ENCODE measurements at places on chromosomes 1 and 21. TPM values are rescaled to one million over a fixed set of nuclear protein-coding genes. Genes with fewer than 3 reads are reported as not detected.

GRCh38 chr1:114299331-114299975 lies 145.8 kb upstream of the SYT6 start:
- DNase-seq = no peak

SPATA45 gene
- total RNA-seq = 0.60 TPM

- DNase-seq = no peak
Observed at GRCh38 chr1:224880593-224881307, 48.7 kb upstream of the DNAH14 start.

GPR3 gene
- total RNA-seq = 0.09 TPM

DENND2D gene
- total RNA-seq = 42.8 TPM

STIL gene
- total RNA-seq = 2.7 TPM

GRCh38 chr21:15414057-15414456 lies 315.7 kb upstream of the USP25 start:
- no peak for DNase-seq

SPATA46 gene
- not detected for total RNA-seq

DNA sequence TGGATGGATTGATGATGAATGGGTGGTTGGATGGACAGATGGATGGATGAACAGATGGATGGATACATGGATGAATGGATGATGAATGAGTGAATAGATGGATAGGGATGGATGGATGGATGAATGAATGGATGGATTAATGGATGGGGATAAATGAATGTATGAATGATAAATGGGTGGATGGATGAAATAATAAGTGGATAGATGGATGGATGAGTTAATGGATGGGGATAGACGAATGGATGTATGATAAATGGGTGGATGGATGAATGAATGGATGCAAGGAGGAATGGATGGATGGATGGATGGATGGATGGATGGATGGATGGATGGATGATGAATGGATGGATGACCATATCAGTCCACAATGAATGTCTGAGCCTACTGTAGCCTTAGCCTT lies 381.9 kb downstream of the SETD4 start:
- DNase-seq = no peak

Measured in mucosa of gallbladder (tissue), 1 donor.